ENCODE measurements at places on chromosomes 16 and 17.

- DNase-seq: no peak
- H3K27me3 ChIP-seq: no peaks in the 10 kb centered on the region
These were observed 6.6 kb downstream of the ZNF500 start for GRCh38 chr16:4760221-4760910.

DNA sequence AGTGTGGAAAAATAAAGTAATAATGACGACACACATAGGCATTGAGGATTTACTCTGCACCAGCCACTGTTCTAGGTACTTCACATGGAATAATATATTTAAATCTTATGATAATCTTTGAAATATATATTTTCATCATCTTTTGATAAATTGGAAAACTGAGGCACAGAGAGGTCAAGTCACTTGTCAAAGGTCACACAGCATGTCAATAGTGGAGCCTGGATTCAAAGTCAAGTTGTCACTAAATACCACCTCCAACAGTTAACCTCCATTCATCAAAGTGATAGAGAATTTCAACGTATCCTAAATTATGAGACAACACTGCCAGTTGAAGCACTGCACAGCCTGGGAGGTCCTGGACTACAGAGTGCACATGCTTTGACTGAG is 121.7 kb downstream of the IRX5 start:
- no peak for DNase-seq
- H3K27ac ChIP-seq: no peak overlapping the region
- no peaks in the 10 kb centered on the region for H3K36me3 ChIP-seq
- peaks cover 5% of the 10 kb centered on the region for H3K27me3 ChIP-seq
- no peak overlapping the region for H3K4me3 ChIP-seq

DNA sequence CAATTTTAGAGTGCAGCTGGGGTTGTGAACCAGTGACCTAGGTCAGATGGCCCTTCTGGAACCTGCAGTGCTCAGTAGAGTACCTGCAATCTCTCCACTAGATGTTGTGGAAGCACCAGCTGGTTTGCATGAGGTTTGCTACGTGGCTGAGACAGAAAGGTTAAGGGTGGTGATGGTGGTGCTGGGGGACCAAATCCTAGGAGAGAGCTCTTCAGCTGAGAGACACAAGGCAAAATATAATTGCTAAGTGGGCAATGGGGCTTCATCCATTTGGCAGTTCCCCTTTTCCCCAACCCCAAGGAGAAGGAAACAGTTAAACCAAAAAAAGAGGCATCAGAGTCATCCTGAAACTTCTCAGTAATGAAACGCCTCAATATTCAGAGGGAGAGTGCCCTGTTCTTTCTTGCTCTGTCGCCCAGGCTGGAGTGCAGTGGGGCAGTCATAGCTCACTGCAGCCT is 13.9 kb downstream of the ITPRIPL2 start:
- no peaks in the 10 kb centered on the region for H3K27me3 ChIP-seq
- no peaks in the 10 kb centered on the region for H3K36me3 ChIP-seq
- no peak overlapping the region for H3K4me3 ChIP-seq
- no peak overlapping the region for H3K27ac ChIP-seq
- H3K4me1 ChIP-seq: peaks cover 17% of the 10 kb centered on the region

- H3K4me1 ChIP-seq: peaks cover under 1% of the 10 kb centered on the region
- no peak for DNase-seq
- no peaks in the 10 kb centered on the region for H3K36me3 ChIP-seq
- no peaks in the 10 kb centered on the region for H3K27me3 ChIP-seq
- no peak overlapping the region for H3K4me3 ChIP-seq
- no peak overlapping the region for H3K27ac ChIP-seq
These were observed 25.2 kb upstream of the HYDIN start for GRCh38 chr16:71255721-71256120.

- no peaks in the 10 kb centered on the region for H3K4me1 ChIP-seq
- no peaks in the 10 kb centered on the region for H3K36me3 ChIP-seq
- H3K27me3 ChIP-seq: no peaks in the 10 kb centered on the region
These were observed 213.3 kb upstream of the AXIN2 start for GRCh38 chr17:65774787-65775186.

DNA sequence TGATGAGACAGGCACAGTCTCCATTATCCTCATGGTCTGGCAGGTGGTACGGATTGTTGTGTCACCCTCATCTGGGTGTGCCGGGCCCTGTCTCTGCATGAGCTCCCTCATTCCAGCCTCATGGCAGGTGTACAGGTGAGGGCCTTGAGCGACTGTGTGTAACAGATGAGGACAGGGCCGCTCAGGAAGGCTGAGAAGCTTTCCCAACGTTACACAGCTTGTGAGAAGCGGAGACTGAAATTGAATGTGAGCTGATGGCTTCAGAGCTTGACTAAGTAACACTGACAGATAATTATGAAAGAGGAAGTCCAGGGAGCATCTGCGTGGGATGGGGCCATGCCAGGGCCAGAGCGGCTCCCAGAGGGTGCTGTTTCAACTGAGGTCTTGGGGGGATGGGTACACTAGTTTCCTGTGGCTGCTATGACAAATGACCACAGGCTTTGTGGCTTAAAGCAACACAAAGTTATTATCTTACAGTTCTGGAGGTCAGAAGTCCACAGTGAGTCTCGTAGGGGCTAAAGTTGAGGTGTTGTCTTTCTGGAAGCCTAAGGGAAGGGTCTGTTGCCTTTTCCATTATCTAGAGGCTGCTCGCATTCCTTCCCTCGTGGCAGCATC is 36.7 kb downstream of the CMIP start:
- DNase-seq: no peak
- H3K27me3 ChIP-seq: no peaks in the 10 kb centered on the region
- H3K4me3 ChIP-seq: no peak overlapping the region
- peaks cover 10% of the 10 kb centered on the region for H3K4me1 ChIP-seq

DNA sequence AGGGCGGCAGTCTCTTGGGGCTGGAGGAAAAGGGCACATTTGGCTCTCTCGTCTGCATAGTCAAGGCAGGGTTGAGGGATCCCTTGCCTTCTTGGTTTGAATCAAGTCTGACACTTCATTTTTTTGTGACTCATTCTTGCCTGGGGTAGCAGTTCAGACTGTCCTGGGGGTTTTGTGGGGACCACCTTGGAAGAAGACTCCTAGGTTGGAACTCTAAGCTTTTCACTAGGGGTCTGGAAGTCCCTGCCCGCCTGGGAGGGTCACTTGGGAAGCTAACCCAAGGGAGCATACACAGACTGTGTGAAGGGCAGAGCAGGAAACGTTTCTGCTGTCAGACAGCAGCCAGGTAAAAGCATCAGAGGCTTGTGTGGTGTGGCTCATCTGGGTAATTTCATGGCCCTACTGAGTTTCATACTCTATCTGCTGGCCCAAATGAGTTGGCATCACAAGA is 11.3 kb downstream of the YPEL2 start:
- peaks cover 4% of the 10 kb centered on the region for H3K4me1 ChIP-seq
- H3K36me3 ChIP-seq: no peaks in the 10 kb centered on the region
- H3K27me3 ChIP-seq: no peaks in the 10 kb centered on the region
- no peak overlapping the region for H3K27ac ChIP-seq
- H3K4me3 ChIP-seq: no peak overlapping the region

DNA sequence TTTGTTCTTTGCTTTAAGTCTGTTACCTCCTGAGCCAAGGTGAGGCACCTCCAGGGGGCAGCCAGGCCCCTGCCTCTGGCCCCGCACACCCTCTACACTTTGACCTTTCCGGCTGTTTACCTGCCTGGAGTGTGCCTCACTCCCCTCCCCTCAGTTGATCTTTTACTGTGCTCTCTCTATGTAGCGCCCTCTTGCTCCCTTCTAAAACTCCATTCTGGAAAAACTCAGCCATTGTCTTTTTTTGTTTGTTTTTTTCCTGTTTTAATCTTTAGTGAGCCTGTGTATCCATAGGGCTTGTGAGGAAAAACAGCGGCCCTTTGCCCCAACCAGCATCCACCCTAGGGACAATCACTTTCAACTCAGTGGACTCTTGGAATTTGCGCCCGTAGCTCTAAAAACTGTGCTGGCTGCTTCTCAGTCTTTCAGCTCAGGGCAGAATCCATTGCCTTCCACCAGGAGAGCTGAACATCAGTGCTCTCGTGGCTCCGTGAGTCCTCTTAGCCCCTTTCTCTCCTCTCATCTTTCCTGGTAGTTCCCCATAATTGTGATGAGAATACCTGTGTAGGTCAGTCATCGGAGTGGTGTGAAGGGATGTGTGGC is 4.3 kb downstream of the AMDHD2 start:
- DNase-seq: no peak
- no peak overlapping the region for H3K4me3 ChIP-seq
- H3K27ac ChIP-seq: no peak overlapping the region
- peaks cover 2% of the 10 kb centered on the region for H3K36me3 ChIP-seq

GRCh38 chr17:14004927-14005620 is 64.2 kb upstream of the COX10 start:
- H3K4me1 ChIP-seq: no peaks in the 10 kb centered on the region
- DNase-seq: no peak
- no peaks in the 10 kb centered on the region for H3K27me3 ChIP-seq
- no peak overlapping the region for H3K27ac ChIP-seq
- H3K36me3 ChIP-seq: no peaks in the 10 kb centered on the region

- H3K27ac ChIP-seq: no peak overlapping the region
- DNase-seq: no peak
- no peaks in the 10 kb centered on the region for H3K27me3 ChIP-seq
- H3K4me3 ChIP-seq: no peak overlapping the region
- H3K36me3 ChIP-seq: no peaks in the 10 kb centered on the region
These were observed 71.2 kb upstream of the CHMP6 start for GRCh38 chr17:80920441-80920840.

DNA sequence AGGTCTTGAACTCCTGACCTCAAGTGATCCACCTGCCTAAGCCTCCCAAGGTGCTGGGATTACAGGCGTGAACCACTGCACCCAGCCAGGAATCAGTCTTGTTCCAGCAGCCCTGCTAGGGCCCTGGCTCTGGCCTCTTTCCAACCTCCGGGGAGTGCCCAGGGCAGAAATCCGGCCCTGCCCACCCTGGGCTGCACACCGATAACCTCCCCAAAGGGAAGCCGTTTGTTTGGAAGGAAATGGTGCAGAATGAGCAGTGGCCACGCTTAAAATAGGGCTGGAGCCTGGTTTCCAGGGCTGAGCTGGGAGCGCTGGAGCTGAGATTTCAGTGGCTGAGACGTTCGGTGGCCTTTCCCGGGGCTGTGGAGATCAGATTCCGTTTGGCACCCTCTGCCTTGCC is 17.8 kb upstream of the EMP2 start:
- no peaks in the 10 kb centered on the region for H3K36me3 ChIP-seq
- no peaks in the 10 kb centered on the region for H3K27me3 ChIP-seq
- H3K27ac ChIP-seq: no peak overlapping the region
- H3K4me1 ChIP-seq: no peaks in the 10 kb centered on the region
- no peak for DNase-seq

DNA sequence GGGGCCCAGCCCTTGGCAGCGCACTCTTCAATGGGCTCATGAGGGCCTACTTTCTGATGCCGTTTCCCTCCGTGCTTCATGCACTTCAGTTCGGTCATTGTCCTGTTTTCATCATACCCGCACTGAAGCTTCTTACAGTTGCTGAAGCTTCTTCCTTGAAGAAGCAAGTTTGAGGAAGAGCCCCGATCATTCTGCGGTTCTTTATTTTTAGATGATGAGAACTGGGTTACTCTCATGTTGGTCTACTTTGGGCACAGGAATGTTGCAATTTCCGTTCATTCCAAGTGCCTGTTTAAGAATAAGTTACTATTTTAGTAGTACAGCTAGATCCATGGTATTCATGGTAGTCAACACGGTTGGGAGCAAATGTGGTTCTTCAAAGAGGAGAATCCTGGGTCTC is 587.7 kb upstream of the HSBP1 start:
- no peaks in the 10 kb centered on the region for H3K27me3 ChIP-seq
- DNase-seq: no peak
- no peaks in the 10 kb centered on the region for H3K36me3 ChIP-seq
- no peaks in the 10 kb centered on the region for H3K4me1 ChIP-seq

DNA sequence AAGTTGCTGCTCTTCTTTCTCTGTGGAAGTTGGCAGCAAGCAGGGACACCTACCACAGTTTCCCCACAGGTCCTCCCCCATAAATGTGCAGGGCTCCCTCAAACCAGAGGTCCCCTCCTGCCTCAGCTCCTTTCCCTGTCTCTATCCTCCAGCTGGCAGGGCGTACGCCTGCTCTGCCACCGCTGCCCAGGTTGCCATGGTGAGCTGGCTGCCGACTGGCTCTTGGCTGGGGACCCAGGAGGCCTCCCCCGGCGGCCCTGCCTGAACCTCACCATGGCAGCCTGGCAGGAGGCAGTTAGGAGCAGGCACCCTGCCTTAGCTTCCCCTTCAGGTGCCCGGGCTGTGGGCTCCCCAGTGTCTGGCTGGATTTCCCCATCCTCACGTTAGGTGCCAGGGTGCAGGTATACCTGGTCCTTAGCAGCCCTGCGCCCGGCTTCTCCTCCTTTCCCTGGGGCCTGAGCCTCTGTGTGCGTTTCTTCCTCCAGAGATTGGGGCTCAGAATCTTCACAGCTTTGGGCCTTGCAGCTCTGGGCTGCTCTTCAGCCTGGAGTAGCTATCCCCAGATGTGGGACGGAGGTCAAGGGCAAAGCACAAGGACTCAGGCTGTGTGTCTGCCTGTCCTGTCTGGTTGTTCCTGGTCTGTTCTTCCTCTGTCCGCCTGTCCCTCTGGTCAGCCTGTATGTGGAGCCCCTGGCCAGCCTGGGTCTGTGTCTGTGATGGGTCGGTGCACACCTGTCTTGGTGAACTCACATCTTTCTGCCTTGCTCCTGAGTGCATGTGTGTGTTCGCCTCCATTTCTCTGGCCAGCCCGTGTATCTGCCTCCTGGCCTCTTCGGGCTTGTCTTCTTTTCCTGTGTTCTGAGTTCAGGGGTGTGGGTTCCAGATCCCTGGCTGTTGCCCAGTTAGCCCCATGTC is 15.7 kb downstream of the GJD3 start:
- no peak overlapping the region for H3K27ac ChIP-seq
- H3K27me3 ChIP-seq: no peaks in the 10 kb centered on the region
- H3K4me3 ChIP-seq: no peak overlapping the region
- peaks cover 41% of the 10 kb centered on the region for H3K4me1 ChIP-seq

DNA sequence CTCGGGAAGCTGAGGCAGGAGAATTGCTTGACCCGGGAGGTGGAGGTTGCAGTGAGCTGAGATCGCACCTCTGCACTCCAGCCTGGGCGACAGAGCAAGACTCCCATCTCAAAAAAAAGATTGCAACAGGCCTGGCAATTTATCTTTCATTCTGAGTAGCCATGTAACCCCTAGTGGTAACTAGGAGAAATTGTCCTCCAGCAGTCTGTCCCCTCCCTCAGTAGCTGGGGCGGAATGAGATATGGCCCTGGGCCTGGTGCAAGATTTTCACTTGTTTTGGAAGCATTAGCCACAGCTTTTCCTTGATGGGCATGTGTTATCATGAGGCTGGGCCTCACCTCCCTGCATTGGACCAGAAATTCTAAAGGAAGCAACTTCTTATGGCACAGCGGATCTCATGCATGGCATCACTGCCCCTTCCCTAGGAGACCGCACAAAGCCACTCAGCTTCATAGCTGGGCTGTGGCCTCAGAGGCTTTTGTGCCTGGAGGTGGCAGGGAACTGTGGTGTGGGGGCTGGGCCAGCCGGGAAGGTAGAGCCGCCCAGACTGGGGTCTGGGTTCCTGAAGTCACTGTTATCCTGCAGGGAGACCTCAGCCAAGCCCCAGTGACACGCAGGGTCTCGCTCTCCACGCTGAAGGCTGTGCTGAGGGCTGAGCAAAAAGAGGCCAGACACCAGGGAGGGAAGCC is 13.4 kb downstream of the NATD1 start:
- no peaks in the 10 kb centered on the region for H3K36me3 ChIP-seq
- H3K27ac ChIP-seq: peak overlapping the region; percentile 30
- H3K4me3 ChIP-seq: no peak overlapping the region
- no peaks in the 10 kb centered on the region for H3K4me1 ChIP-seq
- DNase-seq: peak; percentile 72
- H3K27me3 ChIP-seq: no peaks in the 10 kb centered on the region

GRCh38 chr16:73956587-73957494 is 339.8 kb upstream of the PSMD7 start:
- no peaks in the 10 kb centered on the region for H3K4me1 ChIP-seq
- no peaks in the 10 kb centered on the region for H3K27me3 ChIP-seq
- H3K27ac ChIP-seq: no peak overlapping the region
- peak; percentile 65 for DNase-seq
